ENCODE measurements at places on chromosomes 7 and 10. TPM values are rescaled to one million over a fixed set of nuclear protein-coding genes. Genes with fewer than 3 reads are reported as not detected.

DNA sequence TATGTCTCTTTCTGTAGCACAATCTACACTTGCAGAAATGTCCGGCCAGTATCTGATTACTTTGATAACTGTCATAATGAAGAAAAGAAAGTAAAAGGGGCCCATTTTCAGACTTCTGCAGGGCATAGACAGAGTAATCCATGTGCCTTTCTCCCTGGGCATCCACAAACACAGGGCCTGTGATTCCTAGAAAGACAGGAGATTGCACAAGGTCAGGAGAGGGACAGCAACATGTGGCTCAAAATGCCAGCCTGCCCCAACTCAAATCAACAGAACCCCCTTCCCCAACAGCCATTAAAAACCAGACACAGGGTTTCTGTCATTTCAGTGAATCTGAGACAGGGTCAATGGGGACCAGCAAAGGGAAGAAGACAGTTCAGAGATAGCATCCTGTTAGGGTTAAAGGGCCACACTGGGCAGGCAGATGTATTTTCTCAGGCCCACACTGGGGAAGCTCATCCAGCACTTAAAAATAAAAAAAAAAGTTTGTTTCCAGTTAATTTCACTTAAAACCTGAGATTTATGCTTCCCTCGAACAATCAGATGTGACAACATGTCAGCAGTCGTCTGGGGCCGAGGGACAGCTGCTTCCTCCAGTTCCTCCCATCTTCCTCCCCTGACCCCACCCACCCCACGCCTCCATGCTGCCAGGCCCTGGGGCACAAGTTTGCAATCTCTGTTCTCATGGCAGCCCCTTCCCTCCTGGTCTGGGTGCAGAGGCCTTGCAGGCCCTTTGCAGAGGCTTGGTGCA lies 30.7 kb upstream of the ACSL5 start:
- no peaks in the 10 kb centered on the region for H3K36me3 ChIP-seq
- H3K4me1 ChIP-seq, result no peaks in the 10 kb centered on the region
- H3K27me3 ChIP-seq, result no peaks in the 10 kb centered on the region

DNA sequence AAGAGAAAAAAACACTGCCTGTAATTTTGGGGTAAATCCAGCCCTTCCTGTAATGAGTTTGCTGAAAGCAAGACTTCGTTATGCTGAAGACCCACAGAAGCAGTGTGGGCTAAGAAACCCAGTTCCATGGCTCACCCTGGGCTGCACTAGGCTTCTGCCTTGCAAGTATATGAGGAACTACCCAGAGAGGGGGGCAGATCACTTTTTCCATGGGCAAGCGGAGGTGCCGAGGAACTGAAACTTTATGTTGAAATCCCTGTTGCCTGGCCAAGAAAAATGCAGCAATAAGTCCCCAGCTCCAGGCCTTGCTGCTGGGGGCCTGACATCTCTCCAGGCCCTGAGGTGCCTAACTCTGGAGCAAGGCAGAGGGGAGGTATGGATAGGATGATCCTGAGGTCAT lies 8.5 kb downstream of the RASSF4 start:
- no peaks in the 10 kb centered on the region for H3K36me3 ChIP-seq
- no peak overlapping the region for H3K27ac ChIP-seq
- no peaks in the 10 kb centered on the region for H3K4me1 ChIP-seq

Gene CALN1
- not detected for total RNA-seq

- H3K4me3 ChIP-seq, result no peak overlapping the region
- no peak overlapping the region for H3K27ac ChIP-seq
- no peaks in the 10 kb centered on the region for H3K27me3 ChIP-seq
- H3K36me3 ChIP-seq, result no peaks in the 10 kb centered on the region
- H3K4me1 ChIP-seq, result no peaks in the 10 kb centered on the region
These were observed 145.0 kb downstream of the PARD3 start for GRCh38 chr10:34670081-34670480.

DNA sequence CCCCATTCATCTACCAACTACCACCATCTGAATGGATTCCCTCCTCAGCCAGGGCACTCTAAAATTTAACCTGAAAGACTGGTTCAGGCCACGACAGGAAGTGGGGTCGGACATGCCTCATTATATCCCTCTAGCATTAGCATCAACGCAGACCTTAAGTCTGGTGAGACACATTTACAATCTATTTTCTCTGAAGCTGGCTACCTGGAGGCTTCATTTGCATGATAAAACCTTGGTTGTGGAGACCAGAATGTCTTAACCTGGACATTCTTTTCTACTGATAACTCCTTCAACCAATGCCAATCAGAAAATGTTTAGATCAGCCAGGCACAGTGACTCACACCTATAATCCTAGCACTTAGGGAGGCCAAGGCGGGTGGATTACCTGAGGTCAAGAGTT lies 42.3 kb downstream of the SVOPL start:
- H3K36me3 ChIP-seq, result no peaks in the 10 kb centered on the region
- H3K4me3 ChIP-seq, result no peak overlapping the region
- no peaks in the 10 kb centered on the region for H3K27me3 ChIP-seq
- H3K27ac ChIP-seq, result no peak overlapping the region

Gene SCD
- 47.3 TPM for total RNA-seq

Gene PPP1R17
- not detected for total RNA-seq

GRCh38 chr10:107653832-107654287 lies 489.4 kb upstream of the SORCS1 start:
- no peaks in the 10 kb centered on the region for H3K27me3 ChIP-seq
- DNase-seq, result no peak
- H3K4me3 ChIP-seq, result no peak overlapping the region
- H3K36me3 ChIP-seq, result no peaks in the 10 kb centered on the region

DNA sequence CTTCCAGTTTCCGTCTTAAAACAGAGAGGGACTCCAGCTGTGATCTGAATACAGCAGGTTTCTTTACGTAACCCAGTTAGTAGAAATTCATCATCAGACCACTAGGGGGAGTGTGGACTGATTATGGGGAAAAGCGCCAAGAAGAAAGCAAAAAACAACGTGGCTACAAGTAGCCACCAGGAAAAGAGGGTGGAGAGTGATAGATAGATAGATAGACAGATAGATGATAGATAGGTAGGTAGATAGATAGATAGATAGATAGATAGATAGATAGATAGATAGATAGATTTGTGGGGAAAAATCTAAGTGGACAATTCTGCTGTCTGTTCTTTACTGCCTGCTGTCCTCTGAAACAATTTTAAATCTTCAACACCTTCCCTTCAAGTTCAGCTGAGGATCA lies 12.7 kb upstream of the AKR1B10 start:
- DNase-seq, result no peak
- no peak overlapping the region for H3K27ac ChIP-seq
- no peaks in the 10 kb centered on the region for H3K27me3 ChIP-seq
- no peak overlapping the region for H3K4me3 ChIP-seq
- H3K4me1 ChIP-seq, result peaks cover 6% of the 10 kb centered on the region

GRCh38 chr10:28250782-28251181 lies 52.1 kb downstream of the MPP7 start:
- H3K27me3 ChIP-seq, result no peaks in the 10 kb centered on the region
- H3K4me3 ChIP-seq, result no peak overlapping the region
- H3K27ac ChIP-seq, result no peak overlapping the region
- H3K36me3 ChIP-seq, result no peaks in the 10 kb centered on the region
- no peak for DNase-seq
- peaks cover 2% of the 10 kb centered on the region for H3K4me1 ChIP-seq

Gene CDH23
- total RNA-seq, result 7.5 TPM

- DNase-seq, result no peak
- no peaks in the 10 kb centered on the region for H3K36me3 ChIP-seq
- no peaks in the 10 kb centered on the region for H3K4me1 ChIP-seq
- H3K4me3 ChIP-seq, result no peak overlapping the region
- H3K27ac ChIP-seq, result no peak overlapping the region
These were observed 194.2 kb downstream of the SNX13 start for GRCh38 chr7:17746020-17746530.

Gene KIF5B
- total RNA-seq, result 191 TPM

Gene FAM25C
- not detected for total RNA-seq

Gene ELAPOR2
- 17.9 TPM for total RNA-seq

DNA sequence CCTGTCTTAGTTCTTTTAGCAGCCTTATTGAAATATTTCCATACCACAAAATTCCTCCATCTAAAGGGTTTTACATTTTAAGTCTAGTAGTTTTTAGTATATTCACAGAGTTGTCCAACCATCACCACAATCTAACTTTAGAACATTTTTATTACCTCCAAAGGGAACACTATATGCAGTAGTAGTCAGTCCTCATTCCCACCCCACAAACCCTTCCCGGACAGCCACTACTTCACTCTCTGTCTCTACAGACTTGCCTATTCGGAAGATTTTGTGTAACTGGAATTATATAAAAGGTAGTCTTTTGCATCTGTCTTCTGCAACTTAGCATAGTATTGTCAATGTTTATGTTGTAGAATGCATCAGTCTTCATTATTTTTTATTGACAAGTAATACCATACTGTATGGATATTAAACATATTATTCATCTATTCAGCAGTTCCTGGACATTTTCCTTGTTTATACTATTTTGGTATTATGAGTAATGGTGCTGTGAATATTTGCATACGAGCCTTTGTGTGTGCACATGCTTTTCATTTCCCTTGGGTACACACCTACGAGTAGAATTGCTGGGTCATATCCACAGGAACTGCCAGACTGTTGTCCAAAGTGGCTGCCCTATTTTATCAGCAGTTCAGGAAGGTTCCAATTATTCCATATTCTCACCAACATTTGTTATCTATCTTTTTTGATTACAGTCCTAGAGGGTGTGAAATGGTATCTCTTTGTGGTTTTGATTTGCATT lies 60.9 kb upstream of the LANCL2 start:
- no peaks in the 10 kb centered on the region for H3K4me1 ChIP-seq
- no peaks in the 10 kb centered on the region for H3K27me3 ChIP-seq
- H3K4me3 ChIP-seq, result no peak overlapping the region
- no peak overlapping the region for H3K27ac ChIP-seq

GRCh38 chr10:51615764-51616298 lies 83.6 kb downstream of the CSTF2T start:
- H3K4me1 ChIP-seq, result peaks cover 2% of the 10 kb centered on the region
- H3K27ac ChIP-seq, result no peak overlapping the region
- no peak overlapping the region for H3K4me3 ChIP-seq
- H3K36me3 ChIP-seq, result no peaks in the 10 kb centered on the region

- no peaks in the 10 kb centered on the region for H3K4me1 ChIP-seq
- no peak for DNase-seq
- H3K27ac ChIP-seq, result no peak overlapping the region
- H3K27me3 ChIP-seq, result no peaks in the 10 kb centered on the region
- H3K36me3 ChIP-seq, result no peaks in the 10 kb centered on the region
These were observed 42.5 kb upstream of the PLA2G12B start for GRCh38 chr10:72997099-72997498.

DNA sequence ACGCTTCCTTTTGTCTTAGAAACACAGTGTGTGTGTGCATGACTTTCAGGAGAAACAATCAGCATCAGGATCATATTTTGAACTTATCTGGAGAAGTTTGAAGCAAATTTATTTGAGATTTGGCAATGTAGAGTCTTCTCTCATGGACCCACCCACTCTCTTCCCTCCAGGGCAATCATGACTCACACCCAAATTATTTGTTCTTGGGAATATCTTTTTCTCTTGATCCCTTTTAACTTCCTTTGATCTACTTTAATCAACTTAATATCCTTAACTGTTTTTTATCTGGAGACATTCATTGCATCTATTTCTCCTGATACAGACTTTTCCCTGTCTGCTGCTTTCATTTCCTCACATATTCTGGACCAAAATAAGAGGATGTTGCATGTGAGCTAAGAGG lies 1174.3 kb downstream of the GATA3 start:
- no peaks in the 10 kb centered on the region for H3K27me3 ChIP-seq
- H3K4me3 ChIP-seq, result no peak overlapping the region
- H3K4me1 ChIP-seq, result no peaks in the 10 kb centered on the region
- H3K36me3 ChIP-seq, result no peaks in the 10 kb centered on the region

DNA sequence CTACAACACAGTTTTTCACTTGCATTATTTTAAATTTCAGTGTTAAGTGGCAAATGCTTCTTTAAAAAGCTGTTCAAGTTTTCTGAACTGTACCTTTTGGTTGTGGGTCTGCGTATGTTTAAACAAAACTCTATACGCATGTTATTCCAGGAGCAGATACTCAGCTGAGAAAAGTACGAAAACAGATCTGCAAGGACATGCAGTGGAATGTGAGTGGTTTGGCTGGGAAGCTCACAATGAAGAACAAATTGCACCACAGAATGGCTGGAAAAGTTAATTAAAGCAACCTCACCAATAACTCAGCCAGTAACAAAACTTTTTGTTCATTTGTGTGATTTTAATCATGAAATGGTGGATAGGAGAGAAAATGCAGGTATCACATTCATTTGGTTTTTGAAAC lies 17.6 kb downstream of the GLI3 start:
- no peak for DNase-seq
- no peak overlapping the region for H3K27ac ChIP-seq
- H3K4me3 ChIP-seq, result no peak overlapping the region

Gene GIMAP7
- 41.8 TPM for total RNA-seq

GRCh38 chr7:153537271-153537670 lies 514.9 kb upstream of the DPP6 start:
- H3K4me3 ChIP-seq, result no peak overlapping the region
- H3K36me3 ChIP-seq, result no peaks in the 10 kb centered on the region
- H3K27ac ChIP-seq, result no peak overlapping the region

Gene MRC1
- total RNA-seq, result 58.3 TPM

GRCh38 chr7:147759327-147759943 lies 831.1 kb upstream of the C7orf33 start:
- no peaks in the 10 kb centered on the region for H3K4me1 ChIP-seq
- H3K27me3 ChIP-seq, result no peaks in the 10 kb centered on the region
- DNase-seq, result no peak

Gene NKX1-2
- not detected for total RNA-seq

Gene IFT22
- total RNA-seq, result 16.5 TPM

- no peaks in the 10 kb centered on the region for H3K27me3 ChIP-seq
- no peaks in the 10 kb centered on the region for H3K4me1 ChIP-seq
- DNase-seq, result no peak
- H3K4me3 ChIP-seq, result no peak overlapping the region
- H3K36me3 ChIP-seq, result no peaks in the 10 kb centered on the region
These were observed 74.2 kb downstream of the WAPL start for GRCh38 chr10:86447432-86447831.

- H3K27me3 ChIP-seq, result no peaks in the 10 kb centered on the region
- H3K4me3 ChIP-seq, result no peak overlapping the region
- DNase-seq, result no peak
- H3K27ac ChIP-seq, result no peak overlapping the region
- H3K36me3 ChIP-seq, result no peaks in the 10 kb centered on the region
- H3K4me1 ChIP-seq, result no peaks in the 10 kb centered on the region
These were observed 42.9 kb upstream of the PCBD1 start for GRCh38 chr10:70931168-70931815.

Gene MALRD1
- total RNA-seq, result 1.2 TPM

DNA sequence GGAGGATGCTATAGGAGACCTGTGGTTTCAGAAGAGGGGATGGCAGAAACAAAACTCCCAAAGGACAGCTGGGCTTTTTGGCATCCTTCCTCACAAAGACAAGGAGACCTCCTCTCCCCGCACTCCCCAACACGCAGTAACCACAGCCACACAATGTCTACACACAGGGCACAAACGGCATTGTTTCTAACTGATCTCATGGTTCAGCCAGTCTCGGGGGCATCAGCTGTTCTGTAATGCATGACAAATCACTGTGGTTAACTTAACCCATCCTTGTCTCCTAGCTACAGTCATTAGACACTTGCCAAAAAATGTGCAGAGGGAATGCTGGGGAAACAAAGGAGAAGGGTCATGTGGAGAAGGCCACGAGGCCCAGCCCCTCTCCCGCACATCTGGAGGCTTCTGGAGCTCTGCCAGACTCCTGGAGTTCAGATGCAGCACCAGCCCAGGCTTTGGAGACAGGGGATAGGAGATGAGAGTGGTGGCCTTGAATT lies 7.6 kb upstream of the ADAMTS14 start:
- H3K4me3 ChIP-seq, result no peak overlapping the region
- H3K27me3 ChIP-seq, result no peaks in the 10 kb centered on the region
- no peaks in the 10 kb centered on the region for H3K4me1 ChIP-seq

Gene TRPV5
- total RNA-seq, result not detected
